NCI-H1105 (cell line): ENCODE measurements at places on chromosomes 6 and 20.

- no peak for DNase-seq
Measured at GRCh38 chr20:7497985-7498384, 442.3 kb downstream of the HAO1 start.

- DNase-seq, result no peak
Measured at GRCh38 chr6:116191881-116192280, 62.0 kb downstream of the TSPYL4 start.

GRCh38 chr6:14384175-14384949 is 266.8 kb downstream of the CD83 start:
- DNase-seq, result peak; percentile 93

DNA sequence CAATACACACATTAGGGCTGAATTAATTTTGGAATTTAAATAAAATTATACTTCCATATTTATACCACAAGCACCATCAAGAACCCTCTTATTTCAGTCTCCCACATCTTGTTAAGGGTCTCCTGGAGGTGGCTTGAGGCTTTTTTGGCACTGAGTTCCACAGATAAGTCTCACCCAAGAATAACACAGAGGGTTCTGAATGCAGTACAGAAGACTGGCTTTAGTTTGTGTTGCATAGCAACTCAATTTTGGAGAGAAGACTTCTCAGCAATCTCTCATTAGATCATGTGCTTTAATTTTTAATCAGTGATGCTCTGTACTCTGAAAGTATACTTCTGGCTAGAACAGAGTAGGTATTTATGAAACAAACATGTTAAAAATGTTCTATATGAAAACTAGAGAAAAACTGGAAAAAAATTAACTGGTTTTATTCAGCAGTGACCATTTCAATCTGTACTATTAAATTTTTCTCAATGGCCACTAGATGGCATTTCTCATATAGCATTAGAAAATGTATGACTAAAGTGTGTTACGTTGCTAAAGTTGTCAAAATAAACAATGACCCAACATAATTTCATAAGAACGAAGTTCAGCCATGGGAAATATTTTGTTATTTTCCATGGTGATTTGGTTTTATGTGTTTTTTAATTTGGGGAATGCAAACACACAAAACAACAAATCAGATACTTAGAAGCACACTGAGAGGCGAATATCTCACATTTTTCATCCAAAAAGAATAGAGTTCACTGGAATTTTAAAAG is 32.7 kb upstream of the MAP7 start:
- DNase-seq, result peak; percentile 24

DNA sequence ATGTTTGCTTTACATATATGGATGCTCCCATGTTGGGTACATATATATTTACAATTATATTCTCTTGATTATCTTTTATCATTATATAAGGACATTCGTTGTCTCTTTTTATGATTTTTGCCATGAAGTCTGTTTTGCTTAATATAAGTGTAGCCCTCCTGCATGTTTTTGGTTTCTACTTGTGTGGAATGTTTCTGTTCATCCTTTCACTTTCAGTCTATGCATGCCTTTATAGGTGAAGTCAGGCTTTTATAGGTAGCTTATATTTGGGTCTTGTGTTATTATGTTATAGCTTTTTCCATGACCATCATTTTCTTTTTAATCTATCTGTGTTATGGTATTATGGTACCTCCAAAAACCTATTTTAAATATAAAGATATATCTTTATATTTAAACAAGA is 612.5 kb upstream of the HS3ST5 start:
- DNase-seq, result no peak

DNA sequence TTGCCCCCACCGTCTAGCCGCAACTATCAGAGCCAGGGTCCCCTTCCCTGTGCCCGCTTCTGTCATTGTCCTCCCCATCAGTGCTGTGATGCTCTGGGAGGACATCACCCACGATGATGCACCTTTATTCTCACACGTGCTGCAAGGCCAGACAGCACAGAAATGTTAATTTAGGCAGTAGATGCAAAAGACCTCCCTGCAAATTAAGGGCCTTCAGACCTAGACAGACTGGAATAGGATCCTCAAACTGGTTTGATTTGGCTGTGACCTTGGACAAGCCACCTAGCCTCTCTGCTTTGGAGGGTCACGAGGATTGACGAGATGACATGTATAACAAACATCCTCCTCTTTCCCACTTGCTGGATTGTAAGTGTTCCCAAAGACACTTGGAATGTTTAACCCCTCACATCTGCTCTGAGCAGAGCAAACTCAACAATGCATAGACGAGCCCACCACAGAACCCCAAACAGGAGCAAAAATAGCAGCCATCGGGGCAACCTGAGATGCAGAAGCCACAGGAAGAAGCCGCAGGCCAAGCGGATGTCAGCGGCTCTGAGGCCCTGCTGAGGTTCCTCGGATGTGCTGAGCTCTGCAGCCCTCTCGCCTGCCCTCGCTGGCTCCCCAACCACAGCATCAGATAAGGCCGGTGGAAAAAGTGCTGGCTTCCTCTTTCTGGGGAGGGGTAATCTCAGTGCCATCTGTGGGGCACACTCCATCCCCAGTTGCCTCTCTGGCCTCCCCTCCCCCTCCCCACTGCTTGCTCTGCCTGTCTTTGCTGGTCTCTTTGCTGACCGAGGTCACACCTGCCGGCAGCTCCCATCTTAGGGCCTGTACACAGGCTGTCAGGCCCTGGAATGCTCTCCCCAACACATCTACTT is 35.3 kb downstream of the TOX2 start:
- DNase-seq, result no peak

- no peak for DNase-seq
Measured at GRCh38 chr6:150711584-150712504, 112.2 kb downstream of the PLEKHG1 start.

DNA sequence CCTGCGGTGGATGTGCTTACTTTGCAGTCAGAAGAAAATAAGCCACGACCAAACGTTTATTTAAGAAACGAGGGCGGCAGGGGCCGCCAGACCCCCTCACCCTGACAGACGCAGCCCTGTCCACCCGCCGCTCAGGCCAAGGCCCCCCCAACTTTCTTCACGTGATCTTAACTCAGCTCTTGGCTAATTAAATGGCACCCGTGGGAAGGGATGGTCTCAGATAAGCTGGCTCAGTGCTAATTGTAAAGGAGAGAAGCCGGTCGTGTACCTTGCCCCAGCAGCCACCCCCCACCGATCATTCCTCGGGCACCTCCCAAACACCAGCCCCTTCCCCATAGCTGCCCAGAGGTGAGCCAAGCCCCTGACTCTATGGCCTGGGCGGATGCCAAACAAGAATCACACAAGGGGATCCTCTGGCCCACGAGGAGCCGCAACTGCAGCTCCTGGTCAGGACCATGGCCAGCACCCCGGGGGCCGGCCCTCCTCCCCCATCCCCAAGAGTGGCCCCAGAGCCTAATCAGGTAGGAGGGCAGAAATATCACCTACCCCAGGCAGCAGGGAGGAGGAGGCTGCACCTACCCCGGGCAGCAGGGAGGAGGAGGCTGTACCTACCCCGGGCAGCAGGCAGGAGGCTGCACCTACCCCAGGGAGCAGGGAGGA is 11.2 kb downstream of the KCNQ2 start:
- no peak for DNase-seq

- no peak for DNase-seq
Measured at GRCh38 chr6:147040121-147040910, 163.9 kb upstream of the STXBP5 start.

GRCh38 chr6:168054765-168055560 is 24.0 kb downstream of the FRMD1 start:
- DNase-seq, result no peak

DNA sequence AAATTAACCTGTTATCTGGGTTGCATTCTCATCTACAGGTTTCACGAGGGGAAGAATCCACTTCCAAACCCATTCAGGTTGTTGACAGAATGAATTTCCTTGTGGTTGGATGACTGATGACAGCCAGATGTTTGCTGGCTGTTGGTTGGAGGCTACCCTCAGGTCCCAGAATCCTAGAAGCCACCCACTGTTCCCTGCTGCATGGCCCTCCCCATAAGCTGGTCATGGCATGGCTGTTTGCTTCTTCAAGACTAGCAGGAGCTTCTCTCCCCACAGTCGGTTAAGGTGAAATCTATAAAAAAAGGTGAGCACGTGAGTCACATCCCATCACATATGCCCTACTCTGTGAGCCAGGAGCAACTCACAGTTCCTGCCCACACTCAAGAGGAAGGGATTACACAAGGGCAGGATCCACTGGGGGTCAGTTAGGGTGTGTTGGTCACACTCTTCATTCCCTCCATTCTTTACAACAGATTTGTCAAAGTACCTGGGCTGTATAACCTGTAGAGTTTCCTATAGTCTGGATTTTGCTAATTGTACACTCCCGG is 19.5 kb upstream of the RPS10 start:
- no peak for DNase-seq

- DNase-seq, result no peak
Measured at GRCh38 chr6:15449011-15449410, 203.1 kb downstream of the JARID2 start.

DNA sequence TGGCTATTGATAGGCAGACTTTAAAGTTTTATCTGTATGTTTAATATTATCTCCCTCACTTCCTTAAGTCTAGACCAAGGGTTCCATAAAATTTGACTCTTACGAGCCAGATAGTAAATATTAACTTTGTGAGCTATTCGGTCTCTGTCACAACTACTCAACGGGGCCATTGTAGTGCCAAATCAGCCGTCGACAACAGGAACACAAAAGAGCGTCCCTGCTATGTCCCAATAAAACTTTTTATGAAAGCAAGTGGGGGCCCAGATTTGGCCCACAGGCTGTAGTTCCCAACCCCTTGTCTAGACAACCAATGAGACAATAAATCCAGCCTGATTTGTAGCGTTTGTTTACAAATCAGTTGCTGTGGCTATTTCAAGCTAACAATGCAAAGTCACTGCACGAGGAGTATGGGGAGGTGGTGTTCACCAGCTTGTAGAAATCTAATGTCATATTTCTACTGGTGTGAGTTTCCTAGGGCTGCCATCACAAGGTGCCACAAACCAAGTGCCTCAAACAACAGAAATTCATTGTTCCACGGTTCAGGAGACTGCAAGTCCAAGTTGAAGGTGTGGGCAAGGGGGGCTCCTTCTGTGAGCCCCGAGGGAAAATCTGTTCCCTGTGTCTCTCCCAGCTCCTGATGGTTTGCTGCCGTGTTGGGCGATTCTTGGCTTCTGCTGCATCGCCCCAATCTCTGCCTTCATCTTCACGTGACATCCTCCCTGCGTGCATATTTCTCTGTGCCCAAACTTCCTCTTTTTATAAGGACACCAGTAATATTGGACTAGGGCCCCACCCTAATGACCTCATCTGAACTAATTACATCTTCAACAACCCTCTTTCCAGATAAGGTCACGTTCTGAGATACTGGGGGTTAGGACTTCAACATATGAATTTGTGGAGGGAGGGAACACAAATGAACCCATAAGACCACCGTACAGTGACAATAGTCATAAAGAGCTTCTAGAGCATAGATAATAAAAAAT is 356.0 kb upstream of the JARID2 start:
- no peak for DNase-seq

DNA sequence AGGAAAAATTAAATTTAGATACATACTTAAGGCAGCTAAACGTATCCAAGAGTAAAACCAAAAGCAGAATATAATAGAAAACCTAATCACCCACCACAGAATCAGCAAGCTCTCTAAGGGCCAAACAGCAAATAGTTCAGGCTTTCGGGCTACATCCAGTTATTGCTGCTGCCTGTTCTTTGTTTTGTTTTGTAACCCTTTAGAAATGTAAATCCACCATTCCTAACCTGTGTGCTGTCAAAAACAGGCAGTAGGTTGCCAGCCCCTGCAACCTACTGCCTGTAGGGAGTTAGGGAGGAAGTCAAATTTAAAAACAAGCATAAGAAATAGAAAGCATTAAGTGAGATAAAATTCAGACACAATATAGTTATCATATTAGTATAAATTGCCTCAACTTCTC is 225.9 kb downstream of the PTPRT start:
- no peak for DNase-seq

DNA sequence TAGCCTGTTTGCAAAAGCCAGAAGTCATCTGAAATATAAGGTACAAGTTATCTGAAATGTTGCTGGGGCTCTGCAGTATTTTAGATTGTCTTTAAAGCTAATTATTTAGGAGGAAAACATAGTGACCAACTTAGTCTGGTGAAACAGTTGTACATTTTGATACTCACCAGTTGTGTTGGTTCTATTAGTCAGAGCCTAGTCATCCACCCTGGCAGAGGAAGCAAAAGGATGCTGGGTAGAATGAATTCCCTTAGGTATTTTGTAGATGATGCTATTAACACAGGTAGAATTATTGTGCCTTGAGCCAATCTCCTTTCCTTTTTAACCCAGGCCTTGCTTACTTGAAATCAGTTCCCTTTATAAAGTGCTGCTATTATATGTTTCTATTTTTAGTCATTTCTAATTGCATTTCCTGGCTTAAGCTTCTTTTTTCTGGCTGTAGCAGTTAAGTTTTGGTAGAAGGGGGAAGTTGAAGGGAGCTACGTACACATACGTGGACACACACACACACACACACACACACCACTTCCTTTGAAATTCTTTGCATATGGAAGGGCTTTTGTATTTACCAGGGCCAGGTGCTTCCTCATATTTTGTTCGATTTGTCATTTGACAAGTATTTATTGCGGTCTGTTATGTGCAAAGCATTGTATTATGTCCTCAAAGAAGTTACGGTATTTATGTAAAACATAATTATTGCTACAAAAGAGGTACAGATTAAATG is 82.4 kb downstream of the RTN4IP1 start:
- DNase-seq, result peak; percentile 6

- DNase-seq, result no peak
Measured at GRCh38 chr6:141307309-141307998, 825.3 kb upstream of the GJE1 start.

DNA sequence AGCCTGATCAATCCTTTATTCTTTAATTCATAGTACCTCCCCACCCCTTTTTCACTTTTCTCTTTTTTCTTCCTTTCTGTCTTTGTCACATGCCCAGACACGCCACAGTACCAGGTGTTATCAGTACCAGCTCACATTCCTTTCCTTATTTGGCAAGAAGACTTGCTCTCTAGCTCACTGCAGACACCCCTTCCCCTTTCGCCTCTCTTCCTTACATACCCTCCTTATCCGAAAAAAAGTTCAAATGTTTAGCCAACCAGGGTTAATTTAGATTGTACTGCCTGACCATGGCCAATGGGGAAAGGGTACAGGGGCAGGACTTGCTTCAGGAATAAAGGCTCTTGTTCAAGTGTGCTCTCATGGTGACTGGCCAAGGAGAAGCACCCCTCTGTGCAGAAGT is 9.3 kb upstream of the SIRPB2 start:
- DNase-seq, result no peak

GRCh38 chr6:69704916-69705315 is 91.9 kb downstream of the LMBRD1 start:
- no peak for DNase-seq

GRCh38 chr6:14732226-14732843 is 513.5 kb upstream of the JARID2 start:
- no peak for DNase-seq
